Activated CD4-positive, alpha-beta memory T cell treated with anti-CD3 and anti-CD28 coated beads, Interleukin-2, amount 10 ng/mL, durations not matched to agents 7 days and 5 days (primary cell): ENCODE measurements at places on chromosomes 2 and 18. TPM values are rescaled to one million over a fixed set of nuclear protein-coding genes. Genes with fewer than 3 reads are reported as not detected.

RESP18 gene
- total RNA-seq = not detected

ABCB11 gene
- total RNA-seq = not detected

UGT1A5 gene
- not detected for total RNA-seq

CFC1 gene
- total RNA-seq = not detected

SNTG2 gene
- not detected for total RNA-seq

MAPK4 gene
- total RNA-seq = not detected

EN1 gene
- total RNA-seq = not detected

STK16 gene
- total RNA-seq = 41.6 TPM

KCNJ13 gene
- total RNA-seq = not detected

DSG1 gene
- not detected for total RNA-seq

CXCR2 gene
- total RNA-seq = 0.15 TPM

ITPRIPL1 gene
- total RNA-seq = 46.3 TPM

RAB12 gene
- total RNA-seq = 12.5 TPM

GLI2 gene
- 0.75 TPM for total RNA-seq

KRTCAP3 gene
- total RNA-seq = 7.5 TPM

THSD7B gene
- not detected for total RNA-seq

STPG4 gene
- 0.13 TPM for total RNA-seq

RNF103 gene
- 19.9 TPM for total RNA-seq

CCL20 gene
- total RNA-seq = 3.6 TPM

CROCC2 gene
- total RNA-seq = not detected

NCKAP1 gene
- 4.1 TPM for total RNA-seq

MAB21L4 gene
- total RNA-seq = not detected

ST8SIA5 gene
- not detected for total RNA-seq

COL3A1 gene
- total RNA-seq = not detected

HOXD12 gene
- total RNA-seq = not detected

FBXO15 gene
- 1.1 TPM for total RNA-seq

PARD6G gene
- 0.20 TPM for total RNA-seq

PHOSPHO2 gene
- 2.8 TPM for total RNA-seq

OSBPL6 gene
- total RNA-seq = 0.88 TPM
